ENCODE measurements at places on chromosomes 2 and 18.

GRCh38 chr2:134421556-134422328 lies 167.9 kb downstream of the MGAT5 start:
- peak; percentile 28 for DNase-seq

- DNase-seq, result no peak
Observed at GRCh38 chr2:85930129-85931124, 41.6 kb upstream of the ST3GAL5 start.

DNA sequence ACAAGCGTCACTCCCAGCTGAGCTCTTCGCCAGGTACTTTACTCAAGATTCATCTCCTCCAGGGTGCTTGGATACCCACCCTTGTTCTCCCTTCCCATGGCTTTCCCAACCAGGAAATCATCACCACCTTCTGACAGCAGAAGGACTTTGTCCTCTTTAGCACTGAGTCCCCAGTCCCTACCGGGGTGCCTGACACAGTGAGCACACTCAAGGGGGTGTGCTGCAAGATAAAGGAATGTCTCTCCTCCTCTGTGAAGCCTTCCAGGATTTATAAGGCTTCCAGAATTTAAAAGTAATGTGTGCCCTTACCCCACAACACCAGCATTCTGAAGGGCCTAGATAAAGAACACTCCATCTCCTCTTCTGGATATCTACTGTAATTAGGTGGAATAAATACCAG lies 39.6 kb downstream of the ACVR1 start:
- no peak for DNase-seq

GRCh38 chr2:9556121-9556743 lies 602 bp upstream of the ADAM17 start:
- DNase-seq, result peak; percentile 50

- no peak for DNase-seq
Observed at GRCh38 chr2:127829845-127830246, 18.9 kb upstream of the WDR33 start.

GRCh38 chr2:88144914-88145497 lies 17.1 kb upstream of the FABP1 start:
- no peak for DNase-seq

GRCh38 chr2:9252002-9252357 lies 45.4 kb downstream of the ASAP2 start:
- no peak for DNase-seq

Measured in fibroblast of skin of back (primary cell).